ENCODE measurements at places on chromosomes 1 and 21.
A peak's percentile ranks its signal among the peaks of the same experiment; 100 is the strongest.

- no peak for DNase-seq
Observed at GRCh38 chr1:226825037-226825745, 45.2 kb upstream of the PSEN2 start.

DNA sequence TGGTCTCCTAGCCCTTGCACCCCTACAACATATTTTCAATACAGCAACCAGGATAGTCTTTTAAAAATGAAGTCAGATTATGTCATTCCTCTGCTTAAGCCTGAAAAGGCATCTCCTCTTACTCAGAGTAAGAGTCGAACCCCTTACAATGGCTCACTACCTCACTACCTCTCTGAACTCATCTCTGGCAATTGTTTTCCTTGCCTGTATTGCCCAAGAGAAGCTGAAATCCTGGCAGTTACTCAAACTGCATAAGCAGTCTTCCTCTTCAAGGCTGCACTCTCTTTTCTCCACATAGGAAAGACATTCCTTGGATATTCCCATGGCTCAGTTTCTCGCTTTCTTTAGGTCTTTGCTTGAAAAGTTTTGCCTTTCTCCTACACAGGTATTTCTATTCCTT lies 22.7 kb downstream of the CLDN8 start:
- no peak for DNase-seq

DNA sequence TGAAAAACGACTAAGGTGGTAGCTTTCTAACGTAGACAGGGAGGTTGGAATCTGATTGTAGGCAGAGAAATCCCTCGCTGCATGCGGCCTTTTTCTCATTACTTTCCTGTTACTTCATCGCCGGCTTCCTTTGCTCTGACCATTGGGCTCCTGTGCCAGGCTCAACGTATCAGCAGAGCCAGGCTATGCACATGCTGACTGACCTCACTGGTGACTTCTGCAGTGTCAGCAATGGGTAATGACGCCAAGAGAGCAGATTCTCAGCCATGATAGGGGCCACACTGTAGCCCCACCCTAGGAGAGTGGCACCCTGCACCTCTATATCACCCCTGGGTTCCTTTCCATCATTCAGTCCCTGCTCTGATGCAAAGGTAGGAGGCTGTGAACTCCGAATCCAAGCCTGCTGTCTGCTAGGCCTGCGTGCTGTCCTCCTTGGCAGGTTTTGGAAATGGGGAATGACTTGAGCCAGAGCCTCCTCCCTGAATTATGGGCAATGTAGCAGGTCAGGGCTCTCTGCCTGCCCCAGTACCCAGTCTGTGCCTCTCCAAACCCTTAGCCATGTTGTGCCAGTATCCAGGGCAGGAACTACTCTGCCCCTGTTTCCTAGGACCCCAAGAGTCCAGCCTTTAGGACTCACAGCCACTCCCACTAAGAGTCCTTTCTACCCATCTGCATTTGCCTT lies 11.4 kb downstream of the PPFIA4 start:
- DNase-seq = no peak

DNA sequence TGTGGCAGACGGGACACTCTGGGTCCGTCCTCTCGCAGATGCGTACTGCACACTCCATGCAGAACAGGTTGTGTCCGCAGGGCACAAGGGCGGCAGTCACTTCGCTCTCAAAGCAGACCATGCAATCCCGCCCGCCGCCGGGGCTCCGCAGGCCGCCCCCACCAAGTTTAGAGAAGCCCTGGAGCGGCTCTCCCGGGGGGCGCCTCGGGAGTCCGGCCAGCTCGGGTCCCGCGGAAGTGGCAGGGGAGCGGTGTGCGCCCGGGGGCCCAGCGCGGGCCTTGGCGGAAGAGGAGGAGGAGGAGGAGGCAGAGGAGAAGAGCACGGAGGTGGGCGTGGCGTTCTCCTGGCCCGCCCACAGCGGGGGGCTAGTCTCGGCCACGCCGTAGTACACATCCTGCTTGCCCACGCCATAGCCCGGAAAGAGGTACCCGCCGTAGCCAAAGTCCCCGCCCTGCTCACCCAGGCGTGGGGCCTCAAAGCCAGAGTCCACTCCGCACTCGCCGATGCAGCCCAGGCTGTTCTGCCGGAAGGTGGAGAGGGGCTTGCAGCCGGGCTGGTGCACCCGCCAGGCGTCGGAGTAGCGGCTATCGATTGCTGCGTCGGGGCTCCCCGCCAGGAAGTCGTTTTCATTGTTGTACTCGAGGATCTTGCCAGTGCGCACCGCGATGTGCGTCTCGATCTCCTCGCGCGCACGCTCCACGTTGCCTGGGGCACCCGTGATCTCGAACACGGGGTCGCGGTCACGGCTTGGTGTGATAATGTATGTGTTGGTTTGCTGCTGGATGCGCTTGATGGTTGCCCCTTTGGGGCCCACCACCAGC lies 5.4 kb downstream of the MEX3A start:
- DNase-seq = no peak

DNA sequence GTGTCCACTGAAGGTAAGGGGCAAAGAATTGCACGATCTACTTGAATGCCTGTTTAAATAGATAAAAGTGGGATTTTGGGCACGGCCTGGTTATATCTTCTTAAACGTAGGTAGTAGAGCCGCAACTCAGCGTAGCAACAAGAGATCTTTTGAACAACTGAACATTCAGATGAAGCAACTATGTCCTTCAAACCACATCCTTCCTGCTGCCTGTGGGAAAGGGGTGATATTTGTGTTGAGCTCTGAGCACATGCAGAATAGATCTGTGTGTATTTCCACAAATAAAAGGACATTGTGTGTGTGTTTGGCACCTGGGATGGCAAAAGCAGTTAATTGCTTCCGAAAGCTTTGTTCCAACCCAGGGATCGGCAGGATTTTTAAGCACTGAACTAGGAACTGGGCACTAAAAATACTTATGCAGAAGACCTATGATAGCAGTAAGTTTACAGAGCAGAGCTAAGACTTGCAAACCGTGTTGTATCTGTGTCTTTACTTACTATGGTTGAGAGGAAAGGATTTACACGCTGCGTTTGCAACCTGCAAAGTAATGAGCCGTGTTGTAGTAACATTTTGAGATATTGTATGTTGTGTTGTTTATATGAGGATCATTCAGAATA lies 333.4 kb downstream of the CHRM3 start:
- DNase-seq = peak; percentile 86

DNA sequence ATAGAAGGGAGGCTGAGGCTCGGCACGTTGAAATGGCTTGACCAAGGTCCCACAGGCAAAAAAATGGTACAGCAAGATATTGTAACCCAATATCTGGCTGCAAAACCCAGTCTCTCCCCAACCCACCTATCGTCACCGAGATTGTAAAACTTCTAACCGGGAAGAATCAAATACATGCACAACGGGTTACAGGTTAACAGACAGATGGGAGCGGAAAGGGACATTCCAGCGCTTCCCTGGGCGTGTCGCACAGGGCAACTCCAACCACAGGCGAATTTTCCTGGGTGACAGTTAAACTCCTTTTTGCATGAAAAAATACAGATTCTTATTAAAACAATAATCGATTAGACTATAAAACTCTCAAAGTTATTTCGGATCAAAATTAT lies 31.8 kb upstream of the JUN start:
- DNase-seq = no peak

DNA sequence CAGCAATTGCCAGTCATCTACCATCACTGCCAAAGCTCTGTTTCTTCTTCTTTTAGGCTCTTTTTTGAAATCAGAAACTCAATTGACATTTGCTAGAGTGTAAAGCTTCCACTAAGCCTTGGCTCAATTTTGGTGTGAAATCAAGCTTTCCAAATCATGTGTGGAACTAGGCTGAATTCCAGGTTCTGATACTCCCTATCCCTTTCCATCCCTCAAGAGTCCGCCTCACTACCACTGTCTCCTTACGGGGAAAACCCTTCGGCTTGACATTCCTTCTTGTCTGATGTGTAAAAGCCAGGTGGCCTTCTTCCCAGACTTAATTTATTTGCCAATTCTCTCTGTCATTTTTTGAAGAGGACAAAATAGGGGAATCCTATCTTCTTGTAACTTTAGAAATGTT lies 47.2 kb upstream of the PRMT6 start:
- no peak for DNase-seq

- DNase-seq = no peak
Observed at GRCh38 chr1:209023790-209024189, 559.7 kb upstream of the CAMK1G start.

DNA sequence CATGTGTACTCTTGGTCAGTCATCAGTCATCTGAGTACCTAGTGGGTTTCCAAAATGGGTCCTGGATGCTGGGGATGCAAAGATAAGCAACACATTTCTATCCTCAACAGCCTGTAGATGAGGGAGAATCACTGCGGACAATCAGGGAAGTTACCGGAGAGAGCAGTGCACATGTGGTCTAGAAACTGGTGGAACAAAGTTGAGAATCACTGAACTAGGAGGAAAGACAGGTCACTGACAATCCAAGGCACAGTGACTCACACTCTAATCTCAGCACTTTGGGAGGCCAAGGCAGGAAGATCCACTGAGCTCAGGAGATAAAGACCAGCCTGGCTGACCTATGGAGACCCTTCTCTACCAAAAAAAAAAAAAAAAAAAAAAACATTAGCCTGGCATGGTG lies 31.4 kb upstream of the LGALS8 start:
- no peak for DNase-seq

DNA sequence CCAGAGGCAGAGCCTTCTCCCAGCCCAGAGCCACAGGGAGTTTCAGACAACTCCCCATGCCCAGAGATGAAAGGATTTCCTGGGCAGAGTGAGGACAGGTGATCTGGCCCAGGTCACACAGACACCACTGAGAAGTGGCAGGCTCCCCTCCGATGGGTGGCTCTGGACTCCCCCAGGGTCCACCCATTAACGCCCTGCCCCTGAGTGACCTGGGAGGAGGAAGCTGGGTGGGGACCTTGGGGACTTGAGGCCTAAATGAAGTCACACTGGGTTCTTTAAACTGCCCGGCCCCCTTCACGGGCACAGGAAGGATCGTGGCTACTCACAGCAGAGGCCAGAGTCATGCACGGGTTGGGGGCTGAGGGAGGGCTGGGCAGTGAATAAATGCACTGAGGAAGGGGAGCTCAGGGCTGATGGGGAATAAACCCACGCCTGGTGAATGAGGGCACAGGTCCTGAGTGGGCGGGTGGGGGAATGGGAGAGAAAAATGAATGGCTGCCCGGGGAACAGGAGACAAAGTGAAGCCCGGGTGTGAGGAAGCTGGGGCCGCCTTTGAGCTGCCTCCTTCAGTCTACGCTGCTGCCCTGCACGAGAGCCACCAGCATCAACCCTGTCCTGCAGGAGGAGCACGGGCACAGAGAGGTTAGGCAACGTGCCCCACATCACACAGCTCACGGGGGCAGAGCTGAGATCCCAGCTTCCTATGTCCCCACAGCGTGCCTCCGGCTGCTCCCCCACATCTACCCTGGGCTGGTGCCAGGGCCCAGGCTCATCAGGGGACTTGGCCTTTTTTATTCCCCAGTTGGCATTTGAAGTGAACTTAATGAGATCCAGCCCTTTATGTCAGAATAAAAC lies 404.3 kb downstream of the MATN1 start:
- DNase-seq = no peak

- no peak for DNase-seq
Observed at GRCh38 chr1:240210026-240210425, 118.3 kb downstream of the FMN2 start.

DNA sequence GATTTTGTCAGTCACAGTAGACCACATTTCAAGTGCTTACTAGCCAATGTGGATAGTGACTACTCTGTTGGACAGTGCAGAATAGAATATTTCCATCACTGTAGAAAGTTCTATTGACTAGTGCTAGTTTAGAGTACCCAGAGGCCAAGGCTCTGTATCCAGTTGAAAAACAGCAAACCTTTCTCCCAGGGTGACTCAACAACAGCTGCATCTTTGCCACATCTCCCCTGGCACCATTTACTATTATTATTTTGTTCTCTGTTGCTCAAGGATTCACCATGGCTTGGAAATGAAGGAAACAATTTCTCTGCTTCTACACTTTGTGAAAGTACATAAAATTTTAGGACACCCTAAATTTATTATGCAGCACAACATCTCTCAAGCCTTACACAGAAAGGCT lies 85.3 kb upstream of the WDR26 start:
- DNase-seq = no peak

GRCh38 chr1:43522431-43522775 lies 8.3 kb upstream of the PTPRF start:
- DNase-seq = no peak

DNA sequence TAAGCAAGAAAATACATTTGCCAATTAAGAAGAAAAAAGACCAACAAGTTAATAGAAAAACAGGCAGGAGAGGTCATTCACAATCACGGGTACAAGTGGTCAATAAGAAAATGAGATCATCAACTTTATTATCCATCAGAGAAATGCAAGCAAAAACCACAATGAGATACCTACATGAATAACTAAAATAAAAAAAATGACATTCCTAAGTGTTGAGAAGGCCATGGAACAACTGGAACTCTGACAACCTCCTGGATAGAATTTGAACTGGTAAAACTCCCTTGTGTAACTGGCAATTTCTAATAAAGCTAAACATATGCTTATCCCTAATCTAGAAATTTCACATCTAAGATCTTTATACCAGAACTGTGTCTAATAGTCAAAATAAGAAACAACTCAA lies 135.4 kb upstream of the BACE2 start:
- no peak for DNase-seq

DNA sequence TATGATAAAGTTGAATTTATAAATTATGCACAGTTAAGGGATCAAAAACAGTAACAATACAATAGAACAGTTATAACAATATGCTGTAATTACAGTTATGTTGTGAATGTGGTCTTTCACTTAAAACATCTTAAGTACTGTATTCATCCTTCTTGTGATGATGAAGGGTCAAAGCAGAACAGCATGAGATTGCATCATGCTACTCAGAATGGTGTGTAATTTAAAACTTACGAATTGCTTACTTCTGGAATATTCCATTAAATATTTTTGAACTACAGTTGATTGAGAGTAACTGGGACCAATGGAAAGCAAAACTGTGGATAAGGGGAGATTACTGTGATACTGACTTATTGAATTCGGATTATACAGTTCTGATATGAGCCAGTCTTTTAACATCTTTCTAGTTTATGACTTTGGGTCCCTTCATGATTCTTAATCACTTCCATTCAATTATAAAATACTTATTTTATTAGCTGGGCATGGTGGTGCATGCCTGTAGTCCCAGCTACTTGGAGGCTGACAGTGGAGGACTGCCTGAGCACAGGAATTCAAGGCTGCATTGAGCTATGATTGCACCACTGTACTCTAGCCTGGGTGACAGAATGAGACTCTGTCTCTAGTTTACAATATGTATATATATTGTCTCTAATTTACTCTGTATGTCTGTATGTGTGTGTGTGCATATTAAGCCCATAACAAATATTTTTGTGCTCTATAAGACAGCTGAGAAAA lies 43.2 kb downstream of the ATP1B1 start:
- no peak for DNase-seq

GRCh38 chr1:227320476-227320875 lies 2.2 kb upstream of the CDC42BPA start:
- DNase-seq = no peak
